GM23248 (cell line): ENCODE measurements at places on chromosomes 13 and 19. TPM values are rescaled to one million over a fixed set of nuclear protein-coding genes. Genes with fewer than 3 reads are reported as not detected.
A peak's percentile ranks its signal among the peaks of the same experiment; 100 is the strongest.

DNA sequence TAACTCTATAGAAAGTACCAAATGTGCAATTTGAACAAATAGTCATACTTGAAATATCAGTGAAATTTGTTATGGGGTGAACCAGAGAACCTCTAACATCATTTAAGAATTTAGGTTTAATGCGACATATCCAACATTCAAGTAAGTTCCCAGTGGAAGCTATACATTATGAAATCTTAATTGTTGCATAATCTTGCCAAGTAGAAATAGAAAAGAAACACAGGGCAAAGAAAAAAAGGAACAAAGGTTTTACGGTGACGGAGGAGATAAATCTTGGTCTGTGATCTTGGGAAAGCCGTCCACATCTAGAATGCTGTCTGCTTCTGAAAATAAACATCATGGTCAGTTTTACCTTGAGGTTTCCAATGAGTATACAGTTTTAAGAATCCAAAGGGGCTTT lies 445.7 kb downstream of the RFC3 start:
- DNase-seq, result no peak

EBI3 gene
- polyA plus RNA-seq, result 0.56 and 1.1 TPM in 2 replicates

- DNase-seq, result no peak
Measured at GRCh38 chr19:31716826-31717225, 367.6 kb upstream of the TSHZ3 start.

DNA sequence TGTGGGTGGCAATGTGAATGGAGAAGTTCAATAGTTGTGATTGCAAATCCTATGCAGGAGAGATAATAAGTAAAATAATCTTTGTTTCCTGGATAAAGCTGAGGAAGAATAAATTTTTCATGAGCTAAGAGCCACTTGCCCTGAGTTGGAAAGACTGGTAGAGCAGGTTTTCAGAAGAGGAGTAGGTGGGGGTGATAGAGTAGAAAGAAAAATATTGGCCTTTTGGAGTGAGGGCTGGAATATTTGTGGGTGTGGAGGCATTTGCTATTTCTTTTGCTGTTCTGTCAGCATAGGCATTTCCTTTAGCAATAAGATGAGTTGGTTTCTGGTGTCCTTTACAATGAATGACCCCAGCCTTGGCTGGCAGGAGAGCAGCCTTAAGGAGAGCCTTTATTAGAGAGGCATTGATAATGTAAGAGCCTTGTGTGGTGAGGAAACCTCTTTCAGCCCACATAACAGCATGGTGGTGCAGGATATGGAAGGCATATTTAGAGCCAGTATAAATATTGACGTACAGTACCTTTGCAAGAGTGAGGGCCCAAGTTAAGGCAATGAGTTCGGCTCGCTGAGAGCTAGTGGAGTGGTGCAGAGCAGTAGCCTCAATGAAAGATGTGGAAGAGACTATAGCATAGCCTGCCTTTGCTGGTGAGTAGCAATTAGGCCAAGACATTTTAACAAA lies 11.6 kb upstream of the ZNF431 start:
- no peak for DNase-seq

DNA sequence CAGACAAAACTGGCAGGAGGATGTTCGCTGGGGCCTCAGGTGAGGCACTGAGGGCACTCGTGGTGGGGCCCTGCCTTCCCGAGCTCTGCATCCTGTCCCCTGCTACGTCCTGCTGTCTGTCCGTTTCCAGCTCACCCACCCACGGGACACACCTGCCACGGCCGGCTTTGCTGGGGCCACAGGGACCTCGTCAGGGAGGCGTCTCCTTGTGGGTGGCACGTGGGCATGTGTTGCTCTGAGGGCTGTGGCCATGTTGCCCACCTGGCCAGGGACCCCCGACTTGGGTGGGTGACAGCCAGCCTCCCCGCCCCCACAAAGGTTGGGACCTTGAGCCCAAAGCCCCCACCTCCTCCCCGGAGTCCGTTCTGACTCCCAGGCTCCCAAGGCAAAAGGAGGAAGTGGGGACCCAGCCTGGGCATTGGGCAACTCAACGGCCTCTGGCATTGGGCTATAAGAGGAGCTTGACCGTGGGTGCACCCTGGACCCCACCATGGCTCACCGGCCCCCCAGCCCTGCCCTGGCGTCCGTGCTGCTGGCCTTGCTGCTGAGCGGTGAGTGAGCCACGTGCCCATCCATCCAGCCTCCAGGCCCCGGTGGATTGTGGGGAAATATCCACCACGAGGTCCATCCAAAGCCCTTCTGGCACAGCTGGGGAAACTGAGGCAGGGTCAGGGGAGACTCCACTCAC lies at the start of gene PRTN3:
Gene PRTN3, plus strand, starts transcription at position 481 of the 688 bp plus-strand sequence. Its CDS starts 10 bp downstream, at position 491.
- no peak for DNase-seq

ZNF177 gene
- 0.61 and 1.2 TPM in 2 replicates for polyA plus RNA-seq

CYP2S1 gene
- polyA plus RNA-seq, result not detected in 2 replicates

DNA sequence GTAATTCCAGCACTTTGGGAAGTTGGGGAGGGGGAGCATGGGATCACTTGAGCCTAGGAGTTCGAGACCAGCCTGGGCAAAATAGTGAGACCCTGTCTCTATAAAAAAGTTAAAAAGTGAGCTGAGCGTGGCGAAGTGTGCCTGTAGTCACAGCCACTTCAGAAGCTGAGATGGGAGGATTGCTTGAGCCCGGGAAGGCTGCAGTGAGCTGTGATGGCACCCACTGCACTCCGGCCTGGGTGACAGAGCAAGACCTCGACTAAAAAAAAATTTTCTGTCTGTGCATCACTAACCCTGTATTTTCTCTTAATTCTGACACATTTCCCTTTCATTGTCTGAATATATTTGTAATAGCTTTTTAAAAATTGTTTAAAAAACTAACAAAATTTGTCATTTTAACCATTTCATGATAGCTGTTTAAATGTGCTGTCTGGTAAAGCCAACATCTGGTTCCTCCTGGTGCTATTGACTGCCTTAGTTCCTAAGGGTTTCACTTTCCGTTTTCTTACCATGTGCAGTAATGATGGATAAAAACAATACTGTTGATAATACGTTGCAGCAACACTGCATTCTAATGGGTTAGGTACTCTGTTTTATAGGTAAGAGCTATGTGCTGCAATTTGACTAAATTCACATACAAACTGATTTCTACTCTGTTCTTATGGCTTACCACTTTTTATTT lies 29.7 kb downstream of the LATS2 start:
- no peak for DNase-seq

DNA sequence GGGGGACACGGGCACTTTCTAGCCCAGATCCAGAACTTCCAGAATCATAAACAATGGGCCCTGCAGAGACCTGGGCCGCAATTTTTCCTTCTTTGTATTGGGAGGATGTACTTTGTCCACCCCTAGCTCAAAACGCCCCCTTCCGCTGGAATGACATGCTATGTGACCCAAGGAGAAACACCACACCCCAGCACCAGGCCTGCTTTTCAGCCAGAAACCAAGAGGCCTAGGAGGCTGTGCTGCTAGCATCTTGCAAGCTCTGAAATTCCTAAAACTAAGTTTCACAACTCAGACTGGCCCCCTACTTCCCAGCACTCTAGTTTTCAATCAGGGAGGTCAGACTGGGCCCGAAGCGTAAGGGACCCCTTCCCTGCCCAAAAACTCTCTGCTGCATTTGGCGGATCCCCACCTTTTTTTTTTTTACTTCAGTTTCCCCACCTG lies 538 bp downstream of the LSM4 start:
- peak; percentile 80 for DNase-seq

KIR2DL1 gene
- not detected in 2 replicates for polyA plus RNA-seq

DNA sequence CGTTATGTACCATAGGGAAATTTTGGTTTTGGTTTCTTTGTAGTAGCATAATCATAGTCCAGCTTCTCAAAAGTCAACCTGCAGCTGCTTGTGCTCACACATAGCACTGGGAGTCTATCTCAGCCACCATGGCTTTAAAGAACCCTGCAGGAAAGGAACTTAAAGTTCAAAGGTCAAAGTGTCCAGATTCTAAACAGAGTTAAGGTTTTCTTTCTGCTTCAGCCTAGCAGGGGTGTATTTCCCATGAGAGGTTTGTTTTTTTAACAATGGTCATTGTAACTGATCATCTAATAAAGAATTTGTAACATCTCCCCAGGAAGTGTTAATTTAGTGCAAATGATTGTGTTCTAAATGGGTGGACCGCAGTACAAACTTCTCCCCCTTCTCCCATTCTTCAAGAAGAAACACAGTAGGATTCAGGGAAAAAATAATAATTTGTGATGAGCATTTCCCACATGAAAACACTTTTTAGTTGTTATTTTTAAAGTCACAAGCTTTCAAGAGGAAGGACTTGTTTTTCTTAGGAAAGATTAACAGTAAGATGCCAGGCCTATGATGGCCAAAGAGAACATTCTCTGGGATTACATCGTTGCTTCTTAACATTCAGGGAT lies 168.0 kb downstream of the EFNB2 start:
- no peak for DNase-seq

- peak; percentile 83 for DNase-seq
Measured at GRCh38 chr19:6086068-6086788, 24.1 kb downstream of the RFX2 start.

NXNL1 gene
- polyA plus RNA-seq, result not detected in 2 replicates

NANOS3 gene
- 2.7 TPM in 2 replicates for polyA plus RNA-seq

GRCh38 chr19:1041835-1042685 lies 2.2 kb downstream of the ABCA7 start:
- peak; percentile 57 for DNase-seq

GNG8 gene
- polyA plus RNA-seq, result not detected in 2 replicates

GRCh38 chr13:87259479-87260083 lies 411.6 kb upstream of the SLITRK5 start:
- peak; percentile 40 for DNase-seq

ZNF626 gene
- polyA plus RNA-seq, result 9.5 and 9.8 TPM in 2 replicates

DNA sequence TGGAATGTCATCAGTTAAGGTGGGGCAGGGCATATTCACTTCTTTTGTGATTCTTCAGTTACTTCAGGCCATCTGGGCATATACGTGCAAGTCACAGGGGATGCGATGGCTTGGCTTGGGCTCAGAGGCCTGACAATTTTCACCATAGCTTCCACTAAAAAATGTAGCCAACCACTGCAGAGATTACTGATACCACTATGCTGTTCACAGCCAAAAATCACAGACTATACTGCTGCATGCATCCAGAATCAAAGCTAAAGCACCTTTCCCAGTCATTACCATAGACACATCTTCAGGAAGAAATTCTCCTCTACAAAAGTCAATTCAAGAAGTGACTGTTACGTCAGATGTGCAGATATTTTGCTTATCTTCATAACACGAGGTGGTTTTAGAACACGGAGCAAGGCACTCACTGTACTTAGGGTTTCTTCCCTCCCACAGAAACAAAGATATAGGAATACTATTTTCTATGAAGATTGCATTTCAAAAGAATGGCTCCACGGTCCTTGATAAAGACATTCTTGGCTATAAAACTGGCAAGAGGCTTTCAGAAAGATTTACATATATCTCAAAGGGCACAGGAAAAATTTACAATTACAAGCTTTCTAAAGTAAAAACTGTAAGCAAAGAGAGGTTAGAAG lies 1556.6 kb upstream of the PRR20A start:
- no peak for DNase-seq

DNA sequence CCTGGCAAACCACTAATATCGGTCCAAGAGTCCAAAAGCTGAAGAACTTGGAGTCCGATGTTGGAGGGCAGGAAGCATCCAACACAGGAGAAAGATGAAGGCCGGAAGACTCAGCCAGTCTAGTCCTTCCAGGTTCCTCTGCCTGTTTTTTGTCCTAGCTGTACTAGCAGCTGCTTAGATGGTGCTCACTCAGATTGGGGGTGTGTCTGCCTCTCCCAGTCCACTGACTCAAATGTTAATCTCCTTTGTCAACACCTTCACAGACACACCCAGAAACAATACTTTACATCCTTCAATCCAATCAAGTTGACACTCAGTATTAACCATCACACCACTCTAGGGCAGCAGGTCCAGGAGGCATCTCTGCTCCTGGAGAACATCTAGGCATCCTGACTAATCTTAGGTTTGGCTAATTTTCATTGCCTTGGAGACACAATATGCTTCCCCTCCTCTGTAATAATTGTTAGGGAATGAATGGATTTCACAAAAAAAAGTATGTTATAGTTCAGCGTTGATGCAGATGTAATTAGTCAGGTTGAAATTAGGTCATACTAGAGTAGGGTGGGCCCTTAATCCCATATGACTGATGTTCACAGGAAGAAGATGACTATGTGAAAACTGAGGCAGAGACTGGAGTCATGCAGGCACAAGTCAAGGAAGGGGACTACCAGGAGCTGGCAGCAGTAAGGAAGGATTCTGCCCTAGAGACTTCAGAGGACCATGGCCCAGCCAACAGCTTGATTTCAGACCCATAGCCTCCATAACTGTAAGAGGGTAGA lies 183.4 kb downstream of the RBM26 start:
- no peak for DNase-seq

NCCRP1 gene
- polyA plus RNA-seq, result not detected in 2 replicates

- DNase-seq, result peak; percentile 41
Measured at GRCh38 chr19:16834747-16835146, 5.5 kb downstream of the SIN3B start.

DNA sequence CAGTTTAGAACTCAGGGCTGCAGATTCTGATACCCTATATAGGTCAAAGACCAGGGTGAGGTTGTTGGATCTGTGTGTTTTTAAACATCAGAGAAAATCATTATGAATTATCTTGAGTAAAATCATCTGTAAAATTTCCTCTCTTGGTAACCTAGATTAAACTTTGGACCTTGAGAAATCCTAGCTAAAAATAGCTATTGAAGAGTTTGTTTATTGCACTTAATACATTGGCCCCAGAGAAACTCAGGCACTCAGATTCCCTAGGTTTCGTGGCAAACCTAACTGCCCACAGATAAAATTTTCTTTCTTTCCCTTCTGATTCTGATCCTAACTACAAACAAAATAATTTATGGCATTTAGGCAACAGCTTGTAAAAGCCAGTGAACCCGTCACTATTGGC lies 102.3 kb downstream of the GPC6 start:
- DNase-seq, result no peak

CCDC61 gene
- 1.6 and 2.6 TPM in 2 replicates for polyA plus RNA-seq

GRCh38 chr13:59531571-59532091 lies 632.1 kb downstream of the DIAPH3 start:
- peak; percentile 67 for DNase-seq

GRCh38 chr19:5125797-5126497 lies 157.0 kb downstream of the KDM4B start:
- no peak for DNase-seq

PARP4 gene
- polyA plus RNA-seq, result 21.8 and 22.4 TPM in 2 replicates

DNA sequence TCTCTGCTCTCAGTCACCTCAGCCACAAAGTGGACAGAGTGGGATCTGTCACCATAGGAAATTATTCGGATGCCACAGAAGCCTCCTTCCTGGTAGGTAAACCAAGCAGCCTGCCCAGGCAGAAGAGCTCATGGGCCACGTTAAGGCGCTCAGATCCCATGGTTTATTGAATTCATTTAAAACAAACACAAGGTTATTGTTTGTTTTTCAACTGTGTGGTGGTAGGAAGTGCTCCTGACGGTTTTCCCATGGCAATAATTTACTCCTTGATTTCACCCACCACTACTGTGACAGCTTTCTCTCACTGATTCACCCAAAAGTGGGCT lies 14.4 kb downstream of the BCAM start:
- DNase-seq, result no peak

GRCh38 chr19:17095141-17095919 lies 19.8 kb downstream of the MYO9B start:
- DNase-seq, result peak; percentile 87

DNA sequence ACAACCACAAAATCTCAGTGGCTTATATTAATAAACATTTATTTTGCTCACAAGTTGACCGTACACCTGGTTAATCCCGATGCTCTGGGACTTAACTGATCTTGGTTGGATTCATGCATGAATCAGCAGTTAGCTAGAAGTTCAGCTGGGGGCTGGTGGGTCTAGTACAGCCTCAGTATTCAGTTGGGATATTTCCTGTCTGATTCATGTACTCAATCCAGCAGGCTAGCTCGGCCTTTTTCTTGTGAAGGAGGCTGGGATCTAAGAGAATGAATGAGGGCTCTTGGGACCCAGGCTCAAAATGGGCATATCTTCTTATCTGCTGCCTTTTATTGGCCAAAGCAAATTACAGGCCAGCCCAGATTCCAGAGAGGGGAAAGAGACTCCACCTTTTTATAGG lies 178.8 kb downstream of the KCTD12 start:
- DNase-seq, result peak; percentile 70
